ENCODE measurements at places on chromosomes 6 and 20.

- no peak for DNase-seq
These were observed 42.3 kb downstream of the TMC2 start for GRCh38 chr20:2578475-2579192.

- DNase-seq: no peak
These were observed 173.2 kb upstream of the MARCKS start for GRCh38 chr6:113683968-113684367.

- no peak for DNase-seq
These were observed 20.2 kb downstream of the PIM1 start for GRCh38 chr6:37190159-37190535.

DNA sequence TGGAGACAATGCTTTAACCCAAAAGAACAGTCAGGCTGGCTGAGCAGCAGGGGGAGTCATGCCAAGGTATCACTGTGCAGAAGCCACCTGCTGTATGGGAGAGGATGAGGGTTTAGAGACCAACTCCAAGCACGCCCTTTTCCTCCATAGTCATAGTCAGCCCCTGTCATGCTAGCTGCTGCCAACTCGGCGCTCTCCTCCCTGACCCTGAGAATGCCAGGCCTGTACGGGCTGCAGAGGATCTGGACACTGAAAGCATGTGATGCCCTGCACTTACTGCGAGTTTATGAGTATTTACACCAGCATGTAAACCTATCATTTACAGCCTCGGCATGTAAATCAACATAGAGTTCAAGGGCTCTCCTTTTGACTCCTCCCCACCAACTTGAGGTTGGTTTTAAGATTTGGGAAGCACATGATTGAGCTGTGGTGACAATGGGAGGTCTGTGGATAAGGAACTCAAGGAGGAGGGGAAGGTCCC, 11.7 kb upstream of the SCUBE3 start:
- no peak for DNase-seq

DNA sequence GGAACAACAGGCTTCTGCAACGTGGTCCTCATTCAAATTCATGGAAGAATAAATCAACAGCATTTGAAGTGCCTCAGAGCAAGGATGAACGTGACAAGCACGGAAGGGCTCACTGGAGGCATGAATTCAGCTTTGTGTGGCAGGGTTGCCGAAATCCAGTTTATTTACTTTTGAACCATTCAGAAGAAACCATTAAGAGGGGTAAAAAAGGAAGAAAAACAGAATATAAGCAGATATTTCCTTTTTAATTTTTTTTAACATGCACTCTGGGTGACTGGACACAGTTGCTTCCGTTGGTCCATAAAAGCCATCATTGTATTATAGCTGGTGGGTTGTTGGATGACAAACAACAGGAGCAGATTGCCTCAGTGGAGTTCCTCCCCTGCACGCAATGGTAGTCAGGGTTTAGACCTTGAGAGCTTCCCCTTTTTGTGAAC, 17.3 kb upstream of the SNRPB2 start:
- DNase-seq: no peak

GRCh38 chr20:36550790-36551299, 9.5 kb downstream of the MYL9 start:
- DNase-seq: no peak

GRCh38 chr6:130105996-130106704, 87.8 kb downstream of the L3MBTL3 start:
- DNase-seq: no peak

- DNase-seq: no peak
These were observed 30.6 kb downstream of the ZNF311 start for GRCh38 chr6:28974505-28974904.

DNA sequence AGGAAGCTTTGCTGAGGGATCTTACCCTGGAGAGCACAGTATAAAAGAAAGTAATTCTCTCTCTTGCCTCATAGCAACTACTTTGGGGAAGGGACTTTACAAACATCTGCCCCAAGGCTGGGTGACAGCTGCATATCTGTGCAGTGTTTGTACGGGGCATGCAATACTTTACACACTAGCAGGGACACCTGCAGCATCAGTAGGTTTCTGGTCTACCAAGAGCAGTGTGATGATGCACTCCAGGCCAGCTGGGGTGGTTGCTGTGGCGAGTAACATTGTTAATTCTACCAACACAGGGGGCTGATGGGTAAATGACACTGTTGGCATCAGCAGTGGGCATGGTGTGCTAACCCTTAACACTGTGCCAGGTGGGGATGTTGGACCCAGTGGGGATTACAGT, 48.0 kb downstream of the ADTRP start:
- DNase-seq: no peak

DNA sequence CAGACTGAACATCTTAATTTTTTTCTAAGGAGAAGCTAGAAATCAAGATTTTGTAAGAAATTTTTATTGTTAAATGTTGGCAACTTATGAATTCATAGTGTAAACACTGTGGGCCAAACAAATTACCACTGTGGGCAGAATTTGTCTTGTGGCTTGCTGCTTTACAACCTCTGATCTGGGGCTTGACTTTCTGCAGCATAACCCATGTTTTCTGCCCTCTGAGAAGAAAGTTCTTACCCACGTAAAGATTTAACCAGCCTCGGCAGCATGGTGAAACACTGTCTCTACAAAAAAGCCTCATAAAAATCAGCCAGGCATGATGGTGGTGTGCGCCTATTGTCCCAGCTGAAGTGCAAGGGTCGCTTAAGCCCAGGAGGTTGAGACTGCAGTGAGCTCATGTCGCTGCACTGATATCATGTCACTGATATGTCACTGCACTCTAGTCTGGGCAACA, 12.9 kb downstream of the ITCH start:
- no peak for DNase-seq

- DNase-seq: no peak
These were observed 54.6 kb upstream of the PIM1 start for GRCh38 chr6:37115236-37115895.

GRCh38 chr20:61451009-61451408, 198.9 kb downstream of the CDH4 start:
- DNase-seq: no peak
